Activated CD8-positive, alpha-beta T cell treated with anti-CD3 and anti-CD28 coated beads, Interleukin-2, amount 10 ng/mL, durations not matched to agents 7 days and 5 days (primary cell): ENCODE measurements at places on chromosomes 2 and 18.

DNA sequence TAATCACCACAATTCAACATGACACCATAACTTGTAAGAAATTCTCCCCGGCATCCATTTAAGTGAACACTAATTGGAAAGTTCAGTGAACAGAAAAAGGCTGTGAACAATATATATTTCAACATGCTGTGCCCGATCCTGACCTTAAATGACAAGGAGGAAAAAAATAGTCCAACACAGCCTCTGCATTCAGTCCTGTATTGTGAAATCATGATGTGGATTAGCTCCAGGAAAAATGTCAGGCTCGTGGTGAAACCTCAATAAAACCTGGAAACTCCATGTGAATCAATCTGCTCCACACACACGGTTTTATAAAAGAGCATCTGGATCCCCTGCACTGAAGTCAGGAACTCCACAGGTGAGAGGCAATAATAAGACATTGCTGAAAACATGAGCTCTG is 145.4 kb upstream of the SPOPL start:
- DNase-seq, result no peak

GRCh38 chr2:184507254-184507653 is 91.1 kb upstream of the ZNF804A start:
- no peak for DNase-seq

- DNase-seq, result no peak
Measured at GRCh38 chr2:279956-280649, 7.8 kb downstream of the ALKAL2 start.

DNA sequence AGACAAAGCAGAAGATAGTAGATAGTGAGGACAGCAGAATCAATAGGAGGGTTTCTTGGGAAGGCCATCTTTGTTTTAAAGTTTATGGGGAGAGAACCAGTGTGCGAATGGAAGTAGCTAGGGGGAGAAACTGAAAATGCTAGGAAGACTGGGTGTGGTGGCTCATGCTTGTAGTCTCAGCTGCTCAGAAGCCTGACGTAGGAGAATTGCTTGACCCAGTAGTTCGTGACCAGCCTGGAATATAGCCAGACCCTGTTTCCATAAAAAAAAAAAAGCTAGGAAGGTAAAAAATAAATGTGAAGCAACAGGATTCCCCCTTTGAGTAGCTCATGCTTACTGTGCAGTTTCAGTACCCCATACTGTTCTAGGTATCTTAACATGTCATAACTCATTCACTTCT is 19.2 kb upstream of the DRC1 start:
- DNase-seq, result no peak

GRCh38 chr18:58183226-58183625 is 139.2 kb downstream of the NEDD4L start:
- DNase-seq, result no peak

- no peak for DNase-seq
Measured at GRCh38 chr2:145765874-145766273, 1246.0 kb upstream of the ZEB2 start.

DNA sequence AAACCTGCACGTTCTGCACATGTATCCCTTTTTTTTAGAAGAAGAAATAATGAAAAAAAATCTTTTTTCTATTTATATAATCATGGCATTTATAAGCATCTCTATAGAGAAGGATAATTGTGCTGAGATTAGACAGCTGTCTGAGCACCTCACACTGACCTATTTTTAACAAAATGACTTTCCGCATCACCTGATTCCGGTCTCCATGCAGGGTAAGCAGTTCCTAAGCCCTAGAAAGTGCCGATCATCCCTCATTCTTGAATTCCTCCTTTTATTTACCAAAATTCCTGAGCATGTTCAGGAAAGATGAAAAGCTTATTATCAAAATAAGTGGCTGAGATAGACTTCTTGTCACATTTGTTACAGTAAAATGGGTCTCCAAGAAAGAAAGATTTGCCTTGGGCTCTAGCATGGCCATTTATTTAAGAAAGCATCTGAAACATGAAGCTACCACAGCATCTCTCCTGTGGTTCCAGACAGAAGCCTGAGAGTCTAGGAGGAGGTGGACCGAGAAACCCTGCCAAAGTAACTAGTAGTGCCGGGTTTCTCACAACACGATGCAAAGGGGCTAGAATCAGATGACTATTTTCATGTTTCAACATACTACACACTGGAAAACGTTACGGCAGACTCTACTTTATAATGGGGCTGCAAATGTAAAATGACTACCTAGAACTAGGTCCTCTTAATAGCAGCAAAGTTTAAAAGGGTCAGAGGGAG is 670 bp downstream of the GKN1 start:
- no peak for DNase-seq

- no peak for DNase-seq
Measured at GRCh38 chr2:48048476-48049171, 142.3 kb upstream of the FBXO11 start.

DNA sequence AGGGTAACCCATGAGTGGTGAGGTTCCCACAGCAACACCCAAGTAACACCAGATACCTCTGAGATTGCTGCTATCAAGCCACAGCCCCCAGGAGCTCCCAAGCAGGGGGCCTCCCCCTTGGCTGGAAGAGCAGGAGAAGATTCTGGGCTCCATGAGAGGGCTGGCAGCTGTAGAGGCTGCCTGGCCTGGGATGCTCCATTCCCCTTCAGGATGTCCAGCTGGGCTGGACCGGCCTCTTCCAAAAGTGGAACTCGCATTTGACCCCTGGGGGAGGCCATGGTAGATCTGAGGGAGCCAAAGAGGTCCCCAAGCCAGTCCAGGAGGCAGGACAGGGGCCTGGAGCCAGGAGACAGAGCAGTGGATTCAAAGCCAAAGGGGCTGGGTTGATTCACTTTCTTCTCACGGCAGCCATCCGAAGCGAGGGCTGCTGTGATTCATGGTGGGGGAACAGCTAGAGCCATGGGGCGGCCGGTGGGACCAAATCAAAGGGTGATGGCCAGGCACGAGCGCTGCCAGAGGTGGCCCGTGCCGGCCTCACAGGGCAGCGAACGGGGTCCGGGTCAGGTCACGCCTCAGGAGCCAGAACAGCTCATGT is 95.3 kb upstream of the ID2 start:
- no peak for DNase-seq

GRCh38 chr18:13007248-13007560 is 16.0 kb downstream of the CEP192 start:
- DNase-seq, result no peak

DNA sequence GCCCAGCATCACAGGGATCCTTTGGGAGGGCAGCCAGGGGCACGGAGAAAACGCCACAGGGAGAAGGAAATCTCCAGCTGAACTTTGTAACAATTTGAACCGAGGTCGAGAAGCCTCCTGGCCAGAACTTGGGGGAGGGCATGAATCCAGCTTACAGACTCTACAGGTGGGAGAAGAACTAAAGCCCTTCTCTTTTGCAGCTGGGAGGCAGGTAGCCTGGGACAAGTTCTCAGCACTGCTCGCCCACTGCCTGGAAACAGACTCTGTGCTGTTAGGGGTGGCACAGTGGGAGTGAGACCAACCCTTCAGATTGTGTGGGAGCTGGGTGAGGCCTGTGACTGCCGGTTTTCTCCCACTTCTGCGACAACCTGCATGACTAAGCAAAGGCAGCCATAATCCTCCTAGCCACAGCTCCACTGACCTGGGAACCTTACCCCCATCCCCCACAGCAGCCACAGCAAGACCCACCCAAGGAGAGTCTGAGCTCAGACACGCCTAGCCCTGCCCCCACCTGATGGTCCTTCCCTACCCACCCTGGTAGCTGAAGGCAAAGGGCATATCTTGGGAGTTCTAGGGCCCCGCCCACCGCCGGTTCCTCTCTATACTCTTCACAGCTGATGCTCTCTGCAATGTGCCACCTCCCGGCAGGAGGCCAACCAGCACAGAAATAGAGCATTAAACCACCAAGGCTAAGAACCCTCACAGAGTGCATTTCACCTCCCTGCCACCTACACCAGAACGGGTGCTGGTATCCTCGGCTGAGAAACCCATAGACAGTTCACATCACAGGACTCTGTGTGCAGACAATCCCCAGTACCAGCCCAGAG is 136.0 kb upstream of the SIX2 start:
- no peak for DNase-seq

DNA sequence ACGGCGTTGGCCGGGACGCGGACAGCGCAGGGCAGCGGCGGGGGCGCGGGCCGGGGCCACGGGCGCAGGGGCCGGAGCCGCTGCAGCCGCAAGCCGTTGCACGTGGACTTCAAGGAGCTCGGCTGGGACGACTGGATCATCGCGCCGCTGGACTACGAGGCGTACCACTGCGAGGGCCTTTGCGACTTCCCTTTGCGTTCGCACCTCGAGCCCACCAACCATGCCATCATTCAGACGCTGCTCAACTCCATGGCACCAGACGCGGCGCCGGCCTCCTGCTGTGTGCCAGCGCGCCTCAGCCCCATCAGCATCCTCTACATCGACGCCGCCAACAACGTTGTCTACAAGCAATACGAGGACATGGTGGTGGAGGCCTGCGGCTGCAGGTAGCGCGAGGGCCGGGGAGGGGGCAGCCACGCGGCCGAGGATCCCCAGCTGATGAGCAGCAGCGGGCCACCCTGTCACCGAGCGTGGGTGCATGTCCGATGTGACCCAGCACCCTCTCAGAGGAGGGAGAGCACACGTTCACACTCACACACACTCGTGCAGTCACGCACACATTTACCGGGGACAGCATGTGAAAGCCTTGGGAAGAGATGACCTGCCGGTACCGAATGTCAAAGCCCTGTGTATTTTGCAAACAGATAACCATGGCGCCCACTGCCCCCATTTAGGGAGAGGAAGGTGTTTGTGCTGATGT is 4.2 kb downstream of the GDF7 start:
- no peak for DNase-seq

- DNase-seq, result no peak
Measured at GRCh38 chr2:102737431-102737830, 24.4 kb upstream of the TMEM182 start.

DNA sequence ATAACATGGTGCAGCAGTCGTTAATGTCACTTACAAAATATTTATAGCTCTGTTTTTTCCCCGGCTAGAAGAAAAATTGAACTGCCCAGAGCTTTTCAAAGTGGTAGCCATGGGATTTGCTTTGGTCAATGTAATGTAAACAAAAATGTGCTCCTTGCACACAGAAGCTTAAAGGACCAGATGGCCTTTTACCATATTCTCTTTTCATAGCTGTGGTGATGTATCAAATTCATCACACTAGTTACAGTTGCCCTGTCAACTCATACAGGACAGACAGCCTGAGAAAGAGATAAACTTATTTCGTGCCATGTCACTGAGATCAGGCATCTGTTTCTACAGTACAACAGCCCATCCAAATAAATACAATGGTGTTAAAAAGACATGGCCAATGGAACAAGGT is 368.1 kb upstream of the CDH19 start:
- no peak for DNase-seq

DNA sequence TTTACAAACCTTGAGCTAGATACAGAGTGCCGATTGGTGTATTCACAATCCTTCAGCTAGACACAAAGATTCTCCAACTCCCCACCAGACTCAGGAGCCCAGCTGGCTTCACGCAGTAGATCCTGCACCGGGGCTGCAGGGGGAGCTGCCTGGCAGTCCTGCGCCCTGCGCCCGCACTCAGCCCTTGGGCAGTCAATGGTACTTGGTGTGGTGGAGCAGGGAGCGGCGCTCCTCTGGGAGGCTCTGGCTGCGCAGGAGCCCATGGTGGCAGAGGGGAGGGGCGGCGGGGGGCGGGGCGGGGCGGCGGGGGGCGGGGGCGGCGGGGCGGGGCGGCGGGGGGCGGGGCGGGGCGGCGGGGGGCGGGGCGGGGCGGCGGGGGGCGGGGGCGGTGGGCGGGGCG is 923.4 kb downstream of the SOCS6 start:
- no peak for DNase-seq
